ENCODE measurements at places on chromosomes 7 and 10.

- DNase-seq: no peak
Measured at GRCh38 chr10:55283031-55283430, 482.0 kb upstream of the PCDH15 start.

- no peak for DNase-seq
Measured at GRCh38 chr7:33487998-33488682, 358.8 kb downstream of the BBS9 start.

DNA sequence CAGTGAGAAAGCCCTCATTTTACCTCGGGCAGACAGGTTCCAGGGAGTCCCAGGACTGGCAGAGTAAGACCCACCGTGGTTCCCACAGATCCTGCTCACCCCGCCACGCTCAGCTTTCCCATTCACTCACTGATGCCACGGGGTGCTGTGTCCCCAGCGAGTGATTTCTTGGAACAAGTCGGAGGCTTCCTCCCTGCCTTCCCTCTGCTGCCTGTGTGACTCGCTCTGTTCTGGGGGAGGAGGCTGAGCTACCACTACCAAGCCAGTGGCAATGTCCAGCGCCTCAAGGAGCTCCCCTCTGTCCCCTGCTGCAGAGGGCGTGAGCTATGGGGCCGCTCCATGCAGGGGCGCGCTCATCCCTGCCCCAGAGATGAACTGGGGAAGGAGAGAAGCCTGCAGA lies 12.6 kb downstream of the IL15RA start:
- DNase-seq: no peak

DNA sequence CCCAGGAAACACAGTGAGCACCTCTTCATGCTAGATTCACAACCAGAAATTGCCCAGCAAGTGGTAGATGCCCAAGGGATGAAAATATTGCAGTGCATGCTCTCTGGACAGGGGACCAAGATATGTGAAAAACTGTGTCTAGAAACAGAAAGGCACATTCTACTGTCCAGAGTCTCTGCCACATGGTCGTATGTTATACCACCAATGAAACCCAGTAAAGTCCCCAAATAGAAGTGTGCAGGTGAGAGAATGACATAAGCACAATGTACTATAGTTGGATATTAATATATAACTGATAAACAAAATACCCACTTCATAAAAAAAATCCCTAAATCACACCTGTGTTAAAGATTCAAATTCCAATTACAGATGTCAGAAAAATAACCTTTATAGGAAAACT lies 43.8 kb downstream of the RASGEF1A start:
- no peak for DNase-seq

DNA sequence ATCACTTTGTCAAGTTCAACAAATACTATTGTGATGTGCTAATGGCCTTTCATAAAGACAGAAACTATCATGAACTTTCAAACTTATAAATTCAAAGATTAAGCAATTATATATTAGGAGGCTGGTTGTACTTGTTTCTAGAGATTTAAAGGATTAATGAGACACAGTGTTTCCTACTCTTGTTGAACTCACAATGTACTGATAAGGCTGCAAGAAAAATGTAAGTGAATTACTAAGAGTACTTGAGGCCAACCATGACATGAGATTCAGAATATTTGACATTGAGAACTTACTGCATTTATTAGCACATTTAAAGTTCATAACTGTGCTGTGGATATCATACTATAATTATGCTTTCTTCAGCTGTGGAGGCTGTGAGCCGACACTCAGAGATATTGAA lies 1210.5 kb upstream of the SORCS1 start:
- DNase-seq: no peak

DNA sequence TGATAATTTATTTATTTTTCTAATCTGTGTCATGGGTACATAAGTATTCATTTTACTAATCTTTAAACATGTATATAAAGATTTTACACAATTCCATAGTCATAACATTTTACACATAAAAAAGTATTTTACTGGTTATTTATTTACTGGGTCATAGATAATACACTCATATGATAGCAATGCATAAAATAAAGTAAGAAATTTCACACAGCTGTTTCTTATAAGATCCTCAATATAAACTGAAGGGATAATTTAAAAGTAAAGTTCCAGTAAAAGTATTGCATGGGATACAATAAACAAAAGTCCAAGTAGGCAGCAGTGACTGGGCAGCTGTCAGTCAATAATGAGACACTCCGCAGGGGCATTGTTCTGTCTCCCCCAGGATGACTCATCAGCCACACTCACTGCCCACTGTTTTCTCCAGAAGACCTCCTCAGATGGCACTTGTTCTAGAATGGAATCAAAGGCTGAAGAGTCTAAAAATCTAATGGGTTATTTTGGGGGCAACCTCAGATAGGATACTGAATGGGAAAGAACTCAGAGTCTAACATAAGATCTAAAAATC lies 32.7 kb downstream of the DPY19L1 start:
- DNase-seq: no peak

DNA sequence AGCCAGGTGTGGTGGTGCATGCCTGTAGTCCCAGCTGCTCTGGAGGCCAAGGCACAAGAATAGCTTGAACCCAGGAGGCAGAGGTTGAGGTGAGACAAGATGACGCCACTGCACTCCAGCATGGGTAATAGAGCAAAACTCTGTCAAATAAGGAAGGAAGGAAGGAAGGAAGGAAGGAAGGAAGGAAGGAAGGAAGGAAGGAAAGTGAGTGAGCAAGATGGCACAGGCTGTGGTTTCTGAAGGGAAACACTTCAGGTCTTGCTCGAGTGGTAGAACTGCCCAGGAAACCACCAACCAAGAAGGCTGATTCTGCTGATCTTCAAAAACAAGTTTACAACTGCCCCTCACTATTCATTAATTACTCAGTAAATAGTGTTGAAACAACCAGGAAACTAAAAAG lies 45.2 kb downstream of the EZH2 start:
- DNase-seq: no peak

- no peak for DNase-seq
Measured at GRCh38 chr10:12685261-12686058, 316.1 kb downstream of the CCDC3 start.

- DNase-seq: no peak
Measured at GRCh38 chr7:45597286-45597984, 23.3 kb downstream of the ADCY1 start.

GRCh38 chr10:104650635-104651331 lies 9.7 kb downstream of the SORCS3 start:
- no peak for DNase-seq

DNA sequence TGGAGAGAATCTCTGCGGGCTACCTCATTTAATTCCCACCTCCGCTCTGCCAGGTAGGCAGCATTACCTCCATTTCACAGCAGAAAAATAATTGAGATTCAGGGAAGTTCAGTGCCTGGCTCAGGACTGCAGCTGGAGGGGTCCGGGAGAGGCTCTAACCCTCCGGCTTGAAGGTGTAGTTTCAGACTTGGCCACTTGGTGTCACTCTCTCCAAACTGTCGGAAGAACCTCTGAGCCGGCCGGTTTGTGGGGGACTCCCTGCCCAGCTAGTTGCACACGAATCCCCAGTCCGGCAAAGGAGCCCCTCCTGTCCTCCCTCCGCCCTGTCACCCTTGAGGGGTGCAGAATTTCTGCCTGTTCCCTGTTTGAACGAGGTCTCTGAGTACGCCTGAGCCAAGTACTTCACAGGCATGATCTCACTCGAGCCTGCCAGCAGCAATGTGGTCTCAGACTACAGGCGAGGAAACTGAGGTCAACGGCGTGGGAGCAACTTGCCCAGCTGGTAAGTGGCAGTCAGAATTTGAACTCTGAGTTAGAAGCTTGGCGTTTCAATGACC lies 144.7 kb upstream of the ZNF716 start:
- DNase-seq: no peak

- DNase-seq: no peak
Measured at GRCh38 chr7:90613088-90613498, 17.0 kb downstream of the CDK14 start.

DNA sequence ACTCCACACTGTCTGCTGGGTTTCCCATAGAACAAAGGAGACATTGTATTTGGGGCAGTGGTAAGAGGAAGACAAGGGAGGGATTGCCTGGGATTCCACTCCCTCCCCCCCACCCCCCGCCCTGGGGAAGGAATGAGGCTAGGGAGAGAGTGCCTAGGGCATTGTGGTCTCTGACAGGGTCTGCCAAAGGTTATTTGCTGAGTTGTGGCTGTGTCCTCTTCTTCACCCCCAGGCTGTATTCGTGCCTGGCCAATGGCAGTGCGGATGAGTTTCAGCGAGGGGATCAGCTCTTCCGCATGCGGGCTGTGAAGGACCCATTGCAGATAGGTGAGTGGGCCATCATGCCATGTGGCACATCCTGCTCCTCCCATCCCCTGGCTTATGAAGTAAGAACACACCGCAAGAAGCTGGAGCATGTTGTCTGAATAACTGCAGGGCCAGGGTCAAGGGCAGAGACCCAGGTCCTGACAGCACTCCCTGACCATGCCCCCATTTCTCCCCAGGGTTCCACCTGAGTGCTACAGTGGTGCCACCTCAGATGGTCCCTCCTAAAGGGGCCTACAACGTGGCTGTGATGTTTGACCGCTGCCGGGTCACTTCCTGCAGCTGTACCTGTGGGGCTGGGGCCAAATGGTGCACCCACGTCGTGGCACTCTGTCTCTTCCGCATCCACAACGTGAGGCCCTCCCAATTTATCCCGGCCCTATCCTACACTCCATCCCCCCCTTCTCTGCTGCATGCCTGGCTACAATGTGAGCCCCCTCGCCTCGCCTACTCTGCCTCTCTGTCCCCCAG lies 3.7 kb downstream of the ZSWIM8 start:
- no peak for DNase-seq

DNA sequence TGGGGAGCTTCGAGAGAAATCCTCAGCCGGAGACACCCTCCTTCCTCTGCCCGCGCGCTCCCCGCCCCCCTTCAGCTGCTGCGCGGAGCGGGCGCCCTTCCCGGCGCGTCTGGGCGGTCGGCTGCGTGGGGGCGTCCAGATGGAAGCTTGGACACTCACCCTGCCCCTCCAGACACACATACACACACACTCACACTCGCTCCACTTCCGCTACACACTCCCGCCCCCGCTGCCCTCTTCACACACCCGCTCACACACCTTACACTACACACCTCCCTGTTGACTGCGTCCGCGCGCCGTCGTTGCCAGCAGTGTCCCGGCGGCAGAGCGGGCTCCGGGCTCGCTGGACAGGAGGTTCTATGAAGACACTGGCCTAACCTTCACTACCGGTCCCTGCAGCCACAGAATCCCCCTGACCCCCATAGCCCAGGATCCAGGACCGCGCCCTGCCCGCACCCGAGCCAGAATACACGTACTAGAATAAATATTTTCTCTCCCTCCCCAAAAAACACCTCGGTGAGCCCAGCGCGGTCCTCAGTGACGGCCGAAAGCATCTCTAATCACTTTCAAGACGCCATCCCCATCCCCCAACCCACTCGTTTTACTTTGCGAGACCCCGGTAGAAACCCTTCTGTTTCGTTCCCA lies 1.1 kb upstream of the EGR2 start:
- peak; percentile 32 for DNase-seq

DNA sequence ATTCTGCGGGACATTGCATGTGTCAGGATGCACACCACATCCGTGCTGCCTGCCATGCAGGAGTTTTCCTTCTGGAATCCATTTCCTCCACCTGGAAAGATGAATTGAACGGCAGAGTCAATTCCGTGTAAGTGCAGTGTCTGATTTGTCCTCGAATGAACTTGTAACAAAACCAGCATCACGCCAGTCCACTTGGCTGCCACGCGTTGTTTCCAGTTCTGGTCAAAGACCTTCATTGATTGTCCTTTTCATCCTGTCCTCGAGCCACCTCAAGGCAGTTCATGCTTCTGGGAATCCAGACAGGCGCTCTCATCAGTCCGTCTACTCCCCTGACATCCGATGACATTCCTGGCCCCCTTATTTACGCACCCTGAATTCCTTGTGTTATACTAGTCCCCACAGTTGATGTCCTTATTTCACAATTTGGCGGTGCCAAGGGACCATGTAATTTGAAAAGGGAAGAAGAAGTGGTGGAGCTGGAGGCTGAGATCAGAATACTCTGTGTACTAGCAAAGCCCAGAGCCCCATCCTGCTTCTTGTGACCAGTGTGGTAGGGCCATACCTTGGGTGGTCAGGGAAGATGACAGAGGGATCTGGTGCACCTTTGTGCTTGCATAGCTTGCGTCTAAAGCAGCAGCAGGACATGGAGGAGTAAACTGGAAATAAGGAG lies 502.2 kb downstream of the PLXNA4 start:
- no peak for DNase-seq

DNA sequence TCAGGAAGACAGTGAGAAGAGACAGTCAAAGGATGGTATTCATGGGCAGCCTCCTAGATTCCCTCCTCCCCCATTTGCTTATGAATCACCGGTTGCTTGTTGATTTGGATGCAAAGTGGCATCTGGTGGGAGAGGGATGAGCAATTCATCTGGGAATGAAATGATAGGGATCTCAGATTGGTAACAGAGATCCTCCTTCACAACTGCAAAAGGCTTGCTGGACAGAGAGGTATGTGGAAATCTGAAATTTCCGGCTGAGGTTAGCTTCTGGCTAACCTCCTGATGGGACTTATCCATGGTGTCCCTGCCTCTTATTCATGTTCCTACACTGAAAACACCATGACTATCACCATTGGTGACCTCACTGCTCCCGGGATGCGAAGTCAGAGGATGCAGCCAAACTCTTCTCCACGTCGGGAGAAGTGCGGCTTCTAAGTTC lies 48.4 kb upstream of the PODXL start:
- no peak for DNase-seq

GRCh38 chr7:10739401-10739800 lies 234.3 kb upstream of the PHF14 start:
- no peak for DNase-seq

GRCh38 chr7:90455163-90456030 lies 14.0 kb upstream of the PTTG1IP2 start:
- no peak for DNase-seq

DNA sequence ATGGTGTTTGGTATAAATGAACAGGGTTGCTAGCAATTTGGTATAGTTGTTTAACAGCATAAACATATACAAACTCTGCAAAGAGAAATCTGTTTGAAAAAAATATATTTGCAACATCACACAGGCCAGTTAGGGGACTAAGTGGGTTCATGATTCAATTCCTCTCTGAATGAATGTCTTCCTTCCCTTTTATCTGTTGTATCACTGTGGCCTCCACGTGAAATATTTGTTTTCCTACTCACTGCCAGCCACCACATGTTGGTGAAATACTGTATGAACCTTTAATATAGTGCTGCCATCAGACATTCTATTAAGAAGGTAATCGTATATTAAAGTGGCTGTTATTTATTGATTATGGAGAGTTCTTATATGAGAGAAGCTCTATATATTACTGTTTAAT lies 157.0 kb downstream of the ARID5B start:
- no peak for DNase-seq

DNA sequence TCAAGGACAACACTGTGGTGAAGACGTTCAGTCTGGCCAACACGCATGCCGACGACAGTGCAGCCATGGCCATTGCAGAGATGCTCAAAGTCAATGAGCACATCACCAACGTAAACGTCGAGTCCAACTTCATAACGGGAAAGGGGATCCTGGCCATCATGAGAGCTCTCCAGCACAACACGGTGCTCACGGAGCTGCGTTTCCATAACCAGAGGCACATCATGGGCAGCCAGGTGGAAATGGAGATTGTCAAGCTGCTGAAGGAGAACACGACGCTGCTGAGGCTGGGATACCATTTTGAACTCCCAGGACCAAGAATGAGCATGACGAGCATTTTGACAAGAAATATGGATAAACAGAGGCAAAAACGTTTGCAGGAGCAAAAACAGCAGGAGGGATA lies 6.6 kb downstream of the LMOD2 start:
- no peak for DNase-seq

All from CMK (cell line).